ENCODE measurements at places on chromosomes 6 and 20. TPM values are rescaled to one million over a fixed set of nuclear protein-coding genes. Genes with fewer than 3 reads are reported as not detected.

The PTCRA gene
- total RNA-seq: not detected

The C6orf15 gene
- total RNA-seq: not detected

DNA sequence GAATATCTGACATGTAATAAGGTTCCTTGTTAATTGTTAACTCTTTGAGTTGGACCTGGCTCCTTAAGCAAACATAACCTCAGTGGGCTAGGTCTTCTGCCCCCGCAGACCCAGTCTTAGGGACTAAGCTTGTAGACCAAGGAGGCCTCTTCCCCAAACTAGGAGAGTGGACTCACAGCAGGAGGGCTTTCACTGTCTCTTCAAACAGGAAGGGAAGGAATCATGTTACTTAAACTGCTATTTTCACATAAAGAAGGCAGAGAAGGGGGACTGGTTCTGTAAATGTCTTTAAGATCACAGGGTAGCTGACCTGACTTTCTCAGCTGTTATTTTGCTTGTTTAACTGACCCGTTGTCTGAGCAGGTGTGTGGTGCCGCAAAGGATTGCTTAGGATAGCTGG, 34.9 kb upstream of the PRDM1 start:
- no peak overlapping the region for H3K27ac ChIP-seq
- no peaks in the 10 kb centered on the region for H3K27me3 ChIP-seq
- no peak overlapping the region for H3K4me3 ChIP-seq
- H3K36me3 ChIP-seq: no peaks in the 10 kb centered on the region
- H3K4me1 ChIP-seq: no peaks in the 10 kb centered on the region
- no peak for DNase-seq

- no peaks in the 10 kb centered on the region for H3K36me3 ChIP-seq
- H3K27ac ChIP-seq: no peak overlapping the region
- peak; percentile 36 for DNase-seq
- no peak overlapping the region for H3K4me3 ChIP-seq
- H3K27me3 ChIP-seq: no peaks in the 10 kb centered on the region
- no peaks in the 10 kb centered on the region for H3K4me1 ChIP-seq
Measured at GRCh38 chr6:7042056-7042653, 65.6 kb upstream of the RREB1 start.

GRCh38 chr20:4946986-4947385, 54.3 kb downstream of the SLC23A2 start:
- H3K4me3 ChIP-seq: no peak overlapping the region
- H3K27ac ChIP-seq: no peak overlapping the region
- H3K27me3 ChIP-seq: no peaks in the 10 kb centered on the region
- no peaks in the 10 kb centered on the region for H3K36me3 ChIP-seq

DNA sequence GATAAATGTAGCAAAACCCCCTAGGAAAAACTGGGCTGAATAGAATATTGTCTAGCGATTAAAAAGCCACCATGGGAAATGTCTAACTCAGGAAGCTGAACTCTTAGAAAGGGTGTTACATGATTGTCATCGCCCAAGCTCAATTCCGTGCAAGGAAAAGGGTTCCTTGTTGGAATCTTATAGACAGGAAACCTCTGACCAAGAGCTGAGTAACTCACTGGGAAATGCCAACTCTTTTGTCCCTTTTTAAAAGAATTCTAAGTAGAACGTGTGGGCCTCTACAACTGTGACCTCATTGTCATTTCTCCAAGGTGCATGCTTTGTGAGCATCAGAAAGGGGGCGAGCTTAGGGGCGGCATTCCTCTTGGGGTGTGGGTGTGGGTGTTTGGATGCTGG, 88.1 kb downstream of the SYNJ2 start:
- no peak overlapping the region for H3K4me3 ChIP-seq
- peak; percentile 24 for DNase-seq

DNA sequence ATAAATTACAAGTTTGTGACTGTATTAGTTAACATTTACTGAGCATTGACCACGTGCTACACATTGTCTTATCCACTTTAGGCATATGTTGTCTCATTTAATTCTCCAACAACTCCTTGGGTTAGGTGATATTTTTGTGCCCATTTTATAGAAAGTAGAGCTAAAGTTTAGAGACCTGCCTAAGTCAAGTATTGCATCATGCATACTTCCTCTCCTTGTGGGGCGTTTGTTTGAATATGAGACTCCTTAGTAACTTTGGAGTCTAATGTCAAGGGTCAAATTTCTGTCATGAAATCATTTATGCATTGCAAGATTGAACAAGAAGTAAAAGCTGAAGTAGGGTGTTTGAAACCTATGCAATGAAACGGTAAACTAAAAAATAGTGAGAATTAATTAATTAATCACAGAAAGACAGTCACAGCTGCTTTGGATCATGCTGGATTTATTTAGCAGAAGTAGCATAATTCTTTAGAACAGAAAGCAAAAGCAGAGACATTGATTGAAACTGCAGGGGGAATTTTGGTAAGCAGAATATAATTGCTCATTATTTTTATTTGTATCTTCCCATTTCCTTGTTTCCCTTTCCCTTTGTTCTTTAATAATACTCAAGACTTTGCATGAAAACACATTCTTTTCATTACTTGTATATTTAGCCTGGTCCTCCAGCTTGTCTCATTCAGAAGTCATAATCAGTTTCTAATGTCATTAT, 1374.4 kb upstream of the GJE1 start:
- H3K27me3 ChIP-seq: no peaks in the 10 kb centered on the region
- no peaks in the 10 kb centered on the region for H3K4me1 ChIP-seq
- no peak overlapping the region for H3K27ac ChIP-seq
- no peak overlapping the region for H3K4me3 ChIP-seq
- no peaks in the 10 kb centered on the region for H3K36me3 ChIP-seq
